SK-MEL-5 (cell line): ENCODE measurements at places on chromosomes 2 and 18. TPM values are rescaled to one million over a fixed set of nuclear protein-coding genes. Genes with fewer than 3 reads are reported as not detected.

GRCh38 chr2:26652361-26653041 lies 11.3 kb upstream of the CIB4 start:
- DNase-seq: no peak

DNA sequence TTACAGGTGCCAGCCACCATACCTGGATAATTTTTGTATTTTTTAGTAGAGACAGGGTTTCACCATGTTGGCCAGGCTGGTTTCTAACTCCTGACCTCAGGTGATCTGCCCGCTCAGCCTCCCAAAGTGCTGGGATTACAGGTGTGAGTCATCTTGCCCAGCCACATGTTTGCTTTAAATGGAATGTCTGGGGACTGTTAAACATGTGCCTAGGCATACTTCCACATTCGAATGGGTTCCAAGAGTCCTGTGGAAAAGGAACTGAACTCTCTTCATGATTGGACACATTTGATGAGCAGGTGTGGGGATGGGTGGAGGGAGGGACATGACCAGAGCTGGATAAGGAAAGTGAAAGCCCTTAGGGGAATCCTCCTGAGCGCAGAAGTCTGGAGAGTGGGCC lies 58.4 kb upstream of the GREB1L start:
- DNase-seq: no peak

DNA sequence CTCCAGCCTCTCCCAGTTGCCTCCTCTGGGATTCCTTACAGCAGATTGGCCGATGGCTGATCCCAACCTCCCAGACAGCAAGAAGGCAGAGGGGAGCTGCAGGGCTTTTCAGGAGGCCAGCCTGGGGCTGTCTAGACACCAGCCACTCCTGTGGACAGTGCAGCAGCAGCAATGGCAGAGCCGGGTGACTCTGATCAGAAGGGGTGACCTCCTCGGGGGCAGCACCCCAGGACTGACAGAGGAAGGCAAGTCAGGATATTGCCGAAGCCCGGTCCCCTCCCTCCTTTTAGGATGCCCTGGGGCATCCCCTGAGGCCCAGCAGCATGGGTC lies 84.5 kb downstream of the INHBB start:
- no peak for DNase-seq

SKOR2 gene
- not detected in 2 replicates for total RNA-seq

GRCh38 chr2:159922563-159922962 lies 124.6 kb upstream of the CD302 start:
- no peak for DNase-seq

- DNase-seq: peak; percentile 78
Observed at GRCh38 chr2:20015482-20016083, 3.1 kb upstream of the MATN3 start.

- DNase-seq: no peak
Observed at GRCh38 chr18:48800876-48801727, 149.7 kb downstream of the SMAD7 start.

VWC2L gene
- total RNA-seq: not detected in 2 replicates

MAL gene
- total RNA-seq: not detected in 2 replicates

TAF1B gene
- total RNA-seq: 25.6 and 26.7 TPM in 2 replicates

- no peak for DNase-seq
Observed at GRCh38 chr2:229083606-229084340, 187.3 kb downstream of the PID1 start.

GRCh38 chr2:136394136-136395060 lies 276.4 kb upstream of the CXCR4 start:
- DNase-seq: no peak

GRCh38 chr2:38462121-38462661 lies 85.1 kb upstream of the ATL2 start:
- DNase-seq: peak; percentile 68

DNA sequence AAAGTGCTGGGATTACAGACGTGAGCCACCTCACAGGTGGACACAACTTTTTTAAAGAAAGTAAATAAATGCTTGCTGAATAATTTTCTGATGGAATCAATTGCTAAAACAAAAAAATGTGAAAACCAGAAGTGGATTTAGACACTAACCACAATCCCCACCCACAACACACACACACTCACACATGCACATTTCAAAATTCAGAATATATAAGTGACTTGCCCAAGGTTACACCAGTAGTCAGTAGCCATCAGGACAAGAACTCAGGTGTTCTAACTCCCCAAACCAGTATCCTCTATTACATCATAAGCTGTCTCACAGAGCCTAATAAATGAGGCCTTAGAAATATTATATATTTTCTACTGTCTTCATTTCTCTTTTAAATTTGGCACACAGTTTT lies 1923.6 kb upstream of the PIK3C3 start:
- no peak for DNase-seq

RGPD8 gene
- 1.2 and 2.0 TPM in 2 replicates for total RNA-seq

DNA sequence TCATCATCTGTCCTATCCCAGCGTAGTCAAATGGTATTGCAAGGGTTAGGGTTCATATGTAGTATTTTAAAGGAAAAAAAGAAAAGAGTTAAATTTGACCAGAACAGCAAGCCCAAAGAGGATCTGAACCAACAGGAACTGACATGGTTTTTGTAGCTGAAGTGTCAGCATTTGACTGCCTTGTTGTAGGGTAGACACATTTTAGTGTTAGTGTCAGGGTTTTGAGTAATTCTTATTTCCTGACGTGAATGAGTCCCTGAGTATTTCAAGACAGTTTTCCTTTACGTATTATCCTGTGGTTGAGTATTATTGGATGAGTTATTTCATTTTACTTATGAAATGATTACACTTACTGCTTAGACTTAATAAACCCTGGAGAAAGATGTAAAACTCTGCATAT lies 173.3 kb upstream of the ZEB2 start:
- no peak for DNase-seq

- DNase-seq: no peak
Observed at GRCh38 chr18:48594471-48595094, 55.8 kb downstream of the CTIF start.
